GM13977 (cell line): ENCODE measurements at places on chromosomes 3 and 15.

DNA sequence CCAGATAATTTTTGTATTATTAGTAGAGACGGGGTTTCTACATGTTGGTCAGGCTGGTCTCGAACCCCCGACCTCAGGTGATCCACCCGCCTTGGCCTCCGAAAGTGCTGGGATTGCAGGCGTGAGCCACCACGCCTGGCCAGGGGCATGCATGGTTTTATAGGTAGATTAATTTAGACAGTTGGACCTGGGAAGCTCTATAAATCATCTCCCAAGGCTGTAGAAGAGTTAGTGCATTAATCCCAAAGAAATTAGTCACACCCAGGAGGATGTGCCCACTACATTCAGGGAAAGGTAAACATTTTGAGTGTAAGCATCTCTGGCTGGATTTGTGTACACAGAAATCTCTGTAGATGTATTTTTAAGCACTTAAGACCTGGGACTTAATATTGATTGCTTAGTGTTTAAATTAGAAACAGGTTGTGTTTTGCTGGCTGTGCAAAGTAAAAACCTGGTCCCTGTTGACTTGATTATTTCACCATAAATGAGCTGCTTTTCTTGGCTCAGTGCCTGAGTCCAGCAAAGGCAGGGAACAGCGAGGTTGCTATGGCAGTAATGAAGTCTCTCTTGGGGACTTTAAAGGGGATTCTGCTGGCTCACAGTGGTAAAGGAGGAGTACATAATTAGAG is 19.2 kb downstream of the EXOSC7 start:
- DNase-seq = no peak

DNA sequence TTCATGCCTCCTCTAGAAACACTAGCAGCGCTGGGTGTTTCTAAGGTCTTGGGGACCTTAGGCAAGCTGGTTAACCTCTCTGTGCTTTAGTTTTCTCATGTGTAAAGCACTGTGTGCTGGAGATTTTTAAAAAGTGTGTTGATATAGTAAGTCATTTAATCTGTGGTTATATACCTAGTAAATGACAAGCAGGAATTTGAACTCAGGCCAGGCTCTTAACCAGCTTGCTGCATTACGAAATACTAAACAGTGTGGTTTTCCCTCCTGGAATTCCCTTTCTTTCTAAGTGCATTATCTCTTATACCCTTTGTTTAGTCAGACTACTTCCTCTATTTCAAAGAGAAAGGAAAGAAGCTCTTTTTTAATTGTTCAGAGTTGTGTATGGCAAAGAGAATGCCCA is 26.5 kb downstream of the NEO1 start:
- DNase-seq = no peak

DNA sequence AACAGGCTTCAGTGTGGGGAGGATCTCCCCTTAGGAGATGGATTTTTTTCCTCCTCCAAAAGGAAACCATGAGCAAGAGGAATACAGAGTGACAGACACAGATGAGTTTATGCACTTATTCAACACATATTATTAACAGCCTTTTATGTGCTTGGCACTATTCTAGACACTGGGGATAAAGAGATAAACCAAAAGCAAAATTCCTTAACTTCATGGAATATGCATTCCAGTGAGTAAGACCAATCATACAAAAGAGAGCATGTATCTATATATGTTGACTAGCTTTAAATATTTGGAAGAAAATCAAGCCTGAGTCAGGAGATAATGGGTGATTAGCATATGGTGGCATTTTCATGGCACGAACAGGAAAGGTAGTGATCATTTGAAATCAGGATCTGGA is 284.4 kb upstream of the RASGRP1 start:
- DNase-seq = no peak

DNA sequence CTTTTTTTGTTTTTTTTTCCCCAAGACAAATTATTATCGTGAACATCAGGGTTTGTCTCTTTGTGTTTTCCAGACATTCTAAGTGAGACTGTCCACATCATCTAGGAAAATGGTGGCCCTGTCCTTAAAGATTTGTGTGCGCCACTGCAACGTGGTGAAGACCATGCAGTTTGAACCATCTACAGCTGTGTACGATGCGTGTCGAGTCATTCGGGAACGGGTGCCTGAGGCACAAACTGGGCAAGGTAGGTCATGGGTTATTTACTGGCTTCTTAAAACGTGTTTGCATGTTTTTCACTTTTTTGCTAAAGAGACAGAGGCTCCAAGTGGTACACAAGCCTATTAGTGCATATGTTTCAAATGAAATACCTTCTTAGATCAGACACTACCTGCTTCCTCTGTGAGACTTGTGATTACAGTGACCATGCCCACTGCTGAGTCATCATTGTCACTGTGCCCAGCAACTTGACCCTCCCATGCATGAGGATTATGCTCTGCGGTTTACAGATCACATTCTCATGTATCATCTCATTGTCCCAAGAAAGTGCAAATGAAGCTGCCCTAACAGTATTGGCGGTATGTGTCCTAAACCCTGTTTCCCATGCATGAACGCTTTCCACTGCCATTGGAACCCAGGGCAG is 395.2 kb upstream of the TPM1 start:
- no peak for DNase-seq

- DNase-seq = no peak
Measured at GRCh38 chr3:127114337-127115070, 78.4 kb upstream of the PRR23E start.

DNA sequence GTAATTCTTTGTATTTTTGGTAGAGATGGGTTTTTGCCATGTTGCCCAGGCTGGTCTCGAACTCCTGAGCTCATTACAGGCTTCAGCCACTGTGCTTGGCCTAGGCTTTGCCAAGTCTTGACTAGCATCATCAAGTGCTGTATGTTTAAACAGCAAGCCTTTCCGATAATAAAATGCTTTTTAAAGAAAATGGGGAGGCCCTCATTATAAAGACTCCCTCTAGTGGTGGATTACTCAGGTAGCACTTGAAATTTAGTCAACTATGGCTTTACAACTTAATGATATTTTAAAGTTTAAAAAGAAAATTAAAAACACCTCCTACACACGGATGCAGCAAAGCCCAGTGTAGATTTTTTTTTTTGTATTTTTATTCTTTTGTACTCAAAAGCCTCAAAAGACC is 213.6 kb downstream of the GAP43 start:
- DNase-seq = peak; percentile 19

DNA sequence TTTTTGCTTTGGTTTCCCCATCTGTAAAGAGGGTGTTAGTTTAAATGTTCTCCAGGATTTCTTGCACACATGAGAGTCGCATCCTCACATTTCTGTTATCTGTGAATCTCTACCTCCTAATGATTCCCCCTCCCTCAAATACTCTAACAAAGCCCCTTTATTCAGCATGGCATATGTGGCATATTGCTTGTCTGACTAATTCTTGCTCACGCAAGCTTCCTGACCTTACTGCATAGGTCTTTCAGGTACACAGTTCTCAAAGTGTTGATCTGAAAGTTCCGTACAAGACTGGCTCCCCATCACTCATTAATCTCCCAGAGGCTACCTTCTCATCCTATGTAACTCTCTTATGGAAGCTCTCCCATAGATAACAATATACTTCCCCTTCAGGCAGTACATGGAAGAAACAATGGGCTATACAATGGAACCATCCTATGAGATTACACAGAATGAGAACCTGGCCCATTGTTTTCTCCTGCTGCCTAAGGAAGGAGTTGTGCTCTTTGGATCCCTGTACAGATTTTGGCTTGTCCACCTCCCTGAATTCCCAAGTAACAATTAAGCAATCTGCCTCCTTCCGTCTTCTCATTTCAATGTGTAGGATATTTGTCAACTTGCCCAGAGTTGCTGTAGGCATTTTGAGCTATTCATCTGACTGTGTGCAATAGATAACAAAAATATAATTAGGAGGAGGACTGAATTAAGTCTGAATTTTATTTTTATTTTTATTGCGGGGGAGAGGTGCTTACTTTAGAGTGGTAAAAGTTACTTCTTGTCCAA is 51.0 kb downstream of the PPARG start:
- DNase-seq = no peak

DNA sequence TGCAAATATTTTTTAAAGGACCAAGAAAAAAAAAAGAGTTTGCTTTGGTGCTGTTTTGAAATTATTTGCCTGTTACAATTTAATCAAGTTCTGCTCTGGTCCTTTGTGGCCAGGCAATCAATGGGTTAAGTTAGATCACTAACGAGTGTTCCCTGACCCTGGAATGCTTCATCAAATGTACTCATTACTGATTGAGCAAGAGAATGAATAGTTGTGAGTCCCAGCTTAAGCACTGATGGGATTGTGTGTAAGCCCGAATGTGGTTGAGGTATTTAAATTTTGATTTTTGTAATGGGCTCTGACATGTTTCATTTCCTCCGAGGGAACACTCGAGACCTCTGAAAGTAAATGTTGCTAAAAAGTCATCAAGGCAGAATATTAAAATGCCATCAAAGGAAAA is 699.1 kb downstream of the MCTP2 start:
- DNase-seq = no peak

DNA sequence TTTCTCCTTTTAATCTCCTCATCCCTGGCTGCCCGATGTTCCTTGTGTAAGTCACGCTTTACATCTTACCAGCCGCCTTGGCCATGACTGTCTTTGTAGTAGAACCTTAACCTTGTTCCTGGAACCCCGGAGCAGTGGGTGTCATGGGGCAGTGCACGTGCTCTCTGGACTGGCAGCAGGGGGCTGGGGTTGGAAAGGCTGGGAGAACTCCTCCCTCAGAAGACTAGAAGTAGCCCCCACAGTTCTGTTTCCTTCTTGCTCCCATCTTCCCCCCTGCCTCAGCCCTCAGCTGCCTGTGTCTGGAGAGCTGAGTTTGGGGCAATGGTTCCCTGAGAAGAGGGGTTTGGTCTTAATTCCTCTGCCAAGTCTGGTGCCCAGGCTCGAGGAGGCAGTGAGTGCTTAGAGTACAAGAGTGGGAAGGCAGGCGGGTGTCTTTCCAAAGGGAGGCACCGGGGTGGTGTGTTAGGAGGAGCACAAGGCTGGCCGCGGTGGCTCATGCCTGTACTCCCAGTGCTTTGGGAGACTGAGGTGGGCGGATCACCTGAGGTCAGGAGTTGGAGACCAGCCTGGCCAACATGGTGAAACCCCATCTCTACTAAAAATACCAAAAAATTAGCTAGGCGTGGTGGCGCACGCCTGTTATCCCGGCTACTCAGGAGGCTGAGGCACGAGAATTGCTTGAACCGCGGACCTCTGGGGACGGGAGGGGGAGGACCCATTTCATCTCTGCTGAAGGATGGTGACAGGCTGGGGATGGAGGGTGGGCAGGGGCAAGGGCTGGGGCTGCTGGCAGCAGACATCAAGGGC is 100.4 kb downstream of the VGLL4 start:
- no peak for DNase-seq

- peak; percentile 13 for DNase-seq
Measured at GRCh38 chr3:191455257-191455952, 5.6 kb upstream of the PYDC2 start.

DNA sequence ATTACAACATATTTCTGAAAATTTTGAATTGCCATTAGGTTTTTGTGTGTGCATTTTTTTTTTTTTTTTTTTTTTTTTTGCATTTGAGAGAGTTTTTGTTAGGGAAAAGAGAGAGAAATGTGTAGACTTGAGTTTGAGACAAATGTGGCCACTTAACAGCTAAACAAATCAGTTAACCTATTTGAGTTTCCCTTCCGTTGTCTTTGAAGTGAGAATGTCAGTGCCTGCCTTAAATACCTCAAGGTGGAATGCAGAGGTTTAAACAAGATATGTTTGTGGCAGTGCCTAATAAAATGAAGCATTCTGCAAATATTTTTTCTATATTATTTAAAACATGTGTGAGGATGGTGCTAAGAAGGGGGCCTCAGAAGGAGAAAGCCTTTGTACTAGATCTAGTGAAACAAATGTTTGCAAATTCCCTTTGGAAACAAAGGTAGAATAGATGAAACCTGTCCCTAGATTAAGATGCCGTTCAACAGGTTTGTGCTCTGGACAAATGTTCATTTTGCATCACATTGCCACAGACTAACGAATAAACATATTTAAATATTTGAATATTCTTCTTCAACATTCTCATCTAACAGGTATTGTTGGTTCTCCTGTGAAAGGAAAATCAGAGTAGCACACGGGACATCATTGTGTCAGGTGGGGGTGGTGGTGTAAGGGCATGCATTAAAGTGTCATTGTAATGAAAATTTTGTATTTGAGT is 80.7 kb downstream of the SATB1 start:
- DNase-seq = no peak

- no peak for DNase-seq
Measured at GRCh38 chr15:51168700-51169099, 74.0 kb upstream of the TNFAIP8L3 start.
